ENCODE measurements at places on chromosomes 5 and 9. TPM values are rescaled to one million over a fixed set of nuclear protein-coding genes. Genes with fewer than 3 reads are reported as not detected.

DNA sequence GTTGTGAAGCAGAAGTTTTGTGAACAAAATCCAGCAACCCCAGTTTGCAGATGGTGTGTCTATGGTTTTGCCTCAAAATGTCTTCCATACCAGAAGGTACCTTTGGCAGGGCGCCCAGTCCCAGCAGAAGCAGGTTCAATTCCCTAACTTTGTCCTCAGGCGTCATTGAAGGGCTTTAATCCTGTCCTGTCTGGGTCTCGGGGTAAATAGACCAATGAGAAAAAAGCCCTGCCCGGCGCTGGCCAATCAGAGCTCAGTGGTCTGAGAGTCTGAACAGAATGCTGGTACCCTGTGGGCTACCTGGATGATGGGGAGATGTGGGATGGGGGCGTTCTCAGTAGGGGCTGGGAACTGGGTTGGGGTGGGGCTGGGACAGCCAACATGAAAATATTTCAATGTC lies 6.2 kb upstream of the ST6GALNAC4 start:
- no peak for DNase-seq

DNA sequence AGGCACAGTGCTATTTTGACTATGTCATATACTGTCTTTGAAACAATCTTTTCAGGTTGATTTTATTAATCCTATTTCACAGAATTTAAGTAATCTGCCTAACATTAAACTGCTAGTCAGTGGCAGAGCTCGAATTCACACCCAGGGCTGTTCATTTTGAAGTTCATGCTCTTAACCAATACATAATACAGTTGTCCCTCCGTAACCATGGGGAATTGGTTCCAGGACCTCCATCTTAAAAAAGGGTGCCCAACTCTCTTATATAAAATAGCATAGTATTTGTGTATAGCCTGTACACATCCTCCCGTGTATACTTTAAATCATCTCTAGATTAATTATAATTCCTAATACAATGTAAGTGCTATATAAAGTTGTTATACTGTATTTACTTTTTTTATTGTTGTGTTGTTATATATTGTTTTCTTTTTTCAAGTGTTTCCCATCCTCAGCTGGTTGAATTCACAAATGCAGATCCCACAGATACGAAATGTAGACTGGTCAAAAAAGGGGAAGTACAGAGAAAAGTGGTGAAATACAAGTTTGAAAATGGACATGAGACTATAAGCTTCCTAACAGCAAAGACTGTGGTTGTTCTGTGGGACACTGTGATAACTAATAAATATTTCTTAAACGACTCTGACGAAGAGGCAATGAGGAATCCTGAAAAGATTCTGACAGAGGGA lies 18.3 kb downstream of the RFX3 start:
- DNase-seq: no peak

GRCh38 chr5:128036950-128037349 lies 46.6 kb upstream of the SLC12A2 start:
- no peak for DNase-seq

DNA sequence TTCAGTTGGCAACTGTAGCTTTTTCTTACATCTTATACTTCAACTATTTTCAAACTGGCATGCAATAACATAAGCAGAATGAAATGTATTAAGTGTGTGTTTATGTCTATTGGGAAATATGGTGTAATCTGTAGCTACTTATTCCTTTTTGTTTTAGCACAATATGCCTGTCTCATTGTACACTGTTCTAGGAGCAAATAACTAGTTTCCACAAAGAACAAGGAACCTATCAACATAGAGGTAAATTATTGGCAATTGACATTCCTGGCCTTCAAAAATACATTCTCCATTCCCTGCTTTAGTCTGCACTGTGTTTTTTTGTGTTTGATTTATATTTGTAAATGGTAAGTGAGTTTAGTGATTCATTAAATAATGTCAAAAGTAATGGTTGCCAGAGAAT lies 75.7 kb downstream of the FBXL7 start:
- no peak for DNase-seq

The FOXI1 gene
- not detected for total RNA-seq

The SPINK4 gene
- not detected for total RNA-seq

The GLRA1 gene
- total RNA-seq: not detected

The ORM2 gene
- not detected for total RNA-seq

All from glomerular endothelial cell (primary cell).